ENCODE measurements at places on chromosomes 6 and 20.

DNA sequence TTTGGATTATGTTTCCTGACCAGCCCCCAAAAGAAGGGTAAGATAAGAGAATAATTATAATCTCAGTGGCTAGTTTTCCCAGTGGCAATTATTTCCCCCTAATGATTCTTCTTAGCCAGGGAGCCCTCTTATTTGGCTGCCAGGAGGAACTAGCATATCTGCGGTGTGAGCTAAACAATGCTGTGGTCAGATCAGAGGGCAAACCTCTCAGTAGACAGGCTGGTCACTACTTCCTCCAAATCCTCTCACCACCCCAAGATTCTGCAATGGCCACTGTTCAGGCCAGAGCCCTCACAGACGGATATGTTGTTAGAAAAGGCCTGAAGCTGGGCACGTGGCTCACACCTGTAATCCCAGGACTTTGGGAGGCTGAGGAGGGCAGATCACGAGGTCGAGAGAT is 273.4 kb upstream of the SASH1 start:
- no peak for DNase-seq

GRCh38 chr6:109693111-109693510 is 2.0 kb downstream of the FIG4 start:
- DNase-seq, result no peak

GRCh38 chr6:33312361-33313104 is 1.3 kb downstream of the TAPBP start:
- peak; percentile 40 for DNase-seq

DNA sequence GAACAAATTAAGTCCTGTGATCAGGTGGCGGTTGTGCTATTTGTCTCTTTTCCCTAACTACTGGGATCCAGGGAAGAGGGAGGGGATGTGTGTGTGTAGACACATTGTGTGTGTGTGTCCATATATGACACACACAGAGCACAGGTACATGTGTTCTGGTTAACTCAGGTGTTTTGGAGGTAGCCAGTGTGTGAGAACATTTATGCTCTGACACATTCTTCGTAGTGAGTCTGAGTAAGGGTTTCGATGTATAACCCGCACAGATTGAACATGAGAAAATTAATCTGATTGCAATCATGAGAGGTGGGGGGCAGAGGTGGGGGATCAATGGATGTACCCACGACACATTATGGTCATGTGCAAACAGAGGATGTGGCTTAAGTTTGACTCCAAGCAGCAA is 12.6 kb downstream of the ZC3H12D start:
- DNase-seq, result no peak

- DNase-seq, result peak; percentile 0
Observed at GRCh38 chr20:42179768-42180167, 561.6 kb upstream of the CHD6 start.

DNA sequence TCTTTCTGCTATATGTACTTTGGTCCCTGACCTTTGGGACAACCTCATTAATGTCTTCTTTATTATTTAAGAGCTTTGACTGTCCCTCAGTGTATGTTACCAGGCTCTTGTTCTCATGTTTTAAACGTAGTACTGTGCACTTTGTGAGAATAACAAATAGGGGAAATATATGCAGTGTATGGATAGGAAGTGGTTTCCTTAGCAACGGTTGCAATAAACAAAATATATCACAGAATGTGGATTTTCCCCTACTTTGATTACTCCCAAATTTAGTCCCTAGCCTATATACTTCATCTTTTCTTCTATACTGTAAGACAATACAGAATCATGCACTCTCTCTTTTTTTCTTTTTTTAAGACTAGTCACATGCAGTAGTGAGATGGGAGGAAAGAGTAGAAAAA is 123.8 kb upstream of the AKIRIN2 start:
- DNase-seq, result no peak

DNA sequence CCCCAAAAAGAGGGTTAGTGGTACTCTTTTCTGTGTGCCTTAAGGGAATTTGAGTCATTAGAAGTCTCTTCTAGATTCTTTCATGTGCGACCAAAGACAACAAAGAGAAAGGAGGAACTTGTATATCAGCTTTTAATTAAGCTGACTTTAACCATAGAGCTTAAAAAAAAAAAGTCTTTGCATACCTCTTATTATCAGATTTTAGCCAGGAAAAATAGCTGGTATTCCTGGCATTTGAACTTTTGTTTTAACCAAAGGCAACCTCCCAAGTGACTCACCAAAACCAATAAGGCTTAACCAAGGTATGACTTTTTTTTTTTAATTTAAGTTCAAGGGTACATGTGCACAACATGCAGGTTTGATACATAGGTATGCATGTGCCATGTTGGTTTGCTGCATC is 375.0 kb downstream of the CDC5L start:
- no peak for DNase-seq

DNA sequence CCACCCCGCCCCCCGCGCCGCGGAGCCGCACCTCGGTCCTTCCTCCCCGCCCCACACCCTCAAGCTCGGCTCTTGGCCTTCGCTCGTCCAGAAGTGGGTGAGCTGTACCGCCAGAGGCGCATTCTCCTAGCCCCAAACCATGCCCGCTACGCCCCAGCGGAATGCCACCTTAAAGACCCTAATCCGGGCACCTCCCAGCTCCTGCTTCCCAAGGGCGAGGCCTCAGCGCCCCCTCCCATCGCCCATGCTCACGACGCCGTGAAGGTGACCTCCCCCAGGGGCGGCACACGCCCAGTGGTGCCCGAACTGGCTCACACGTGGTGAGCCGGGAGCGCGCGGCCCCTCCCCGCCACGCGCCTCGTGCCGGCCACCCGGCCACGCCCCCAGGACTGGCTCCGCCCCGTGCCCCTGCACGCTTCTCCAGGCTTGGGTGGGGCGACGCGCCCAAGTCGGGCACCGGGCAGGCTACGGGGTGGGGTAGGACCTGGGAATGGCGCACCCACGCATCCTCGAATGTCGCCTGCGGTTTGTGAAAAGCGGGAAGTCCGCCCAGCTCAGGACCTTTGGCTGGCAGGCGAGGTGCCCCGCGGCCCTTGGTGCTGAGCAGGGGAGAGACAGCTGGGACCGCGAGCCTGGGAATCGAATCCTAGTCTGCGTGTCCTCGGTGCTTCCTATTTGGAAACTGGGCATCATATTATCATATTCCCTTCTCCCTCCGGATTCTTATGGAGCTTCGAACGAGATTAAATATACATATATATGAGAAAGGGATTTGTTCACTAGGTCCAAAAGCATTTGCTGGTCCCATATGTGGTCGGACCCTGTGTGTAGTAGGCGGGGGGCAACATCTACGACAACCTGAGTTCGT is 941 bp upstream of the SOX12 start:
- peak; percentile 90 for DNase-seq

All from SHP77 treated with DMSO at 0.1 percent for 48 hours (cell line).